ENCODE measurements at places on chromosomes 6 and 20.

- DNase-seq: no peak
These were observed 37.2 kb downstream of the EDN1 start for GRCh38 chr6:12327391-12327790.

- DNase-seq: no peak
These were observed 42.9 kb downstream of the BCAS4 start for GRCh38 chr20:50837532-50838321.

- DNase-seq: no peak
These were observed 274.5 kb downstream of the ALDH8A1 start for GRCh38 chr6:134675110-134676054.

DNA sequence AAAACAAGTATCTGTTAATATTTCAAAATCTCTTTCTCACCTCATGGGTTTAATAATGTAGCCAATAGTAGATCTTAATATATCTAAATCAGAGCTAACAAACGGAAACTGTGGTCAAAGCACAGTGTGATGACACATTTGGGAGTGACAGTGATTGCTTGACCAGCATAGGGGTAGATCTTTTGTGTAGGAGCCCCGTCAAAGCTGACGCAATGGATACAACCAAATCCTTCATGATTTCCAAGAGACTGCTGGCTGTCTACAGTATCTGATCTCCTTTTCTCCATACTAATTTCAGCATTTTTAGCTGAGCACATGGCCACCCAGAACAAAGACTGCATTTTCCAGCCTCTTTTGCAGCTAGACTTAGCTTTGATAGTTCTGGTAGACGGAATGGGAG, 299.3 kb upstream of the ECI2 start:
- no peak for DNase-seq

DNA sequence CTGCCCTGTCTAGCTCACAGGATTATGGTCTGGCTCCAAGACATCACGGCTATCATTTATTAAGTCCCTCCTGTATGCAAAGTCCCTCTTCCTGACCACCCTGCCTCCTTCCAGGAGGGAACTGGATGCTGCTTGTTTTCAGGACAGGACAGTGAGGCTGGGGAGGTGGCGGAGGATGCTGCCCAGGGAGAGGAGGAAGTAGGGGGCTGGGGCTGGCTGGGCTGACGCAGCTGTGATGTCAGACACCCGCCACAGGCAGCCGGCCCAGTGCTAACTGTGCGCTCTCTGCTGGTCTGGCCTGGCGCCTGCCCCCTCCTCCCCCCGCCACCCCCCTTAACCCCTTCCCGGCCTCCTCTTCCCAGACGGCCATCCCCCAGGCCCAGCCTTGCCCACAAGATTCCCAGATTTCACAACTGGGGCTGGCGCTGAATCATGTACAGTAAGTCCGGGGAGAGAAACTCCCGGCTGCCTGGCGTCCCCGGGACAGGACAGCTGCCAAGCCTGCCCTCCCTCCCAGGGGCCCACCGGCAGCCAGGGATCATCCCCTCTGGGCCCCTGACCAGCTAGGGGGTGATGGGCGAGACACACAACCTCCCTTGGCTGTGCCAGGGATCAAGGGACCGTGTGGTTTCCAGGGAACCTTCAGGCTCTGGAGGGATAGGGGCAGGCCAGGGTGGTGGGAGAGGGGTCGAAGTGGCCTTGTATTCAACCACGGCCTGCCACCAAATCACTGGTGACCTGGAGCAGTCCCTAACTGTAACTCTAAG, 118.1 kb downstream of the CEBPB start:
- no peak for DNase-seq

GRCh38 chr20:20808016-20808415, 95.6 kb upstream of the RALGAPA2 start:
- no peak for DNase-seq

DNA sequence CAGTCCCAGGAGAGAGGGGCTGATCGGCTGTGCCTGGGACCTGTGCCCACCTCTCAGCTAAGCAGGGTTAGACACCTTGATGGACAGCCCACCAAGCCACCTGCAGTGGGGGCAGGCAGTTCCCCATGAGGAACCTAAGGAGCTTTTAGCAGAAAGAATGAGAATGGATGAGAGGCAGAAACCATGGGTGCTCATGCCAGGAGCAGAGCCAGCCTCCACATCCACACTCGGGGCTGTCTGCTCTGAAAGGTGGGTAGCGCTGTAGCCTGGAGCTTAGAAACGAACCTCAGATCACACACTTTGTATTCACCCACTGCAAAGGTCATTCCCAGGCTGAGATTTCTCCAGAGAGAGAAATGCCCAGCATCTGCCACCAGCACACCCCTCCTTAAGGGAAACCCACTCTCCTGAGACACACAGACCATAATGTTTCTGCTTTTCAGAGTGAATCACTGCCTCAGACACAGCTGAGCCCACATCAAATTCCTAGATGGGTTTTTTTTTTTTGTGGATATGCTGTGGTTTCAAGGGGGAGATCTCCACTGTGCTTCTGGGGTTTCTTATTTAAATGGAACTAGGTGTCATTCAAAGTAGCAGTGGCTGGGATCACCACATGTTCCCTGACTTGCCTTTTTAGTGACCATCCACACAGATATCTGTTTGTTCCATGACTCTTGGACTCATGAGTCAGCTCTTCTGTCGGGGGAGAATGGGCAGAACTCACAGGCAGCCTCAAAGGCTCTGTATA, 218.9 kb downstream of the EYA2 start:
- no peak for DNase-seq

- DNase-seq: no peak
These were observed 23.7 kb downstream of the SERPINB1 start for GRCh38 chr6:2817903-2818443.

DNA sequence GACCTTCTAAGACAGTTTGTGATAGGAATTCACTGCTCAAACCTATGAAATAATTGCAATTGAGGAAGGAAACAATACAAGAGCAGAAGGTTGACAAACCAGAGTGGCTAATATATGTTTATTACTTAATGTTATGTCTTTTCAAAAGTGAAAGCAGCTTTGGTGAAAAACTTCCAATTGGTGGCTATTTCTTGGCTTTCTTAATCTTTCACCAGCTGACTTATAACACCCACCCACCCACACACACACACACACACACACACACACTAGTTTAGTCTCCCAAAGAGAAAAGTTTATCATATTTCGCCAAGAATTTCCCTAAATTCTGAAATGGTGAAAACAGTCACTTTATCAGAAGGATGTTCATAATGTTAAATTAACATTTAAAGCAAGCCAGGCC, 583.5 kb downstream of the EYS start:
- no peak for DNase-seq

DNA sequence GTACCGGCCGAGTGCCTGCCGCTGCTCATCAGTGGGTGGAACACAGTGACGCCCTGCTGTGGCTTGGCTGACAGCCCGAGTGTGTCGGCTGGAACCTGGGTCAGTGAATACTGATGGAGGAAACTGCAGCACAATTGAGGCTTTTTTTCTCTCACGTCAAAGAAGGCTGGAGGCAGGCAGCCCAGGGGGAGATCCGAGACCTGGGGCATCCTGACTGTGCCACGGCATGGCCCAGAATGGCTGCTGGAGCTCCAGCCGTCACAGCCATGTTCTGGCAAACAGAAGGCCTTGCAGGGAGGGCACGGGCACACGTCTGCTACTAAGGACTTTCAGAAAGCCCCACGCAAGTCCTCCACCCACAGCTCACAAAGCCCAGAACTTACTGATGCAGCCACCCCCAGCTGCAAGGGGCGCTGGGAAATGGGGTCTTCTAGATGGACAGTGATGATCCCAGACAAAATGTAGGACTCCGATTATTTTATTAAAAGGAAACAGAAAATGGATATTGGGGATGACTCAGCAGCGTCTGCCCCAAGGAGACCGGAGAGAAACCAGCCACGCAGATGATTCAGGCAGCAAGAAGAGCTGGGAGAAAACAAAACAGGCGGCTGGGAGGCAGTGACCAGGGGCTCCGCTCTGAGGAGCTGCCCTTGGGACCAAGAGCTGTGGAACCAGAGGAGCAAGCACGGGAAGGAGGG, 140.0 kb downstream of the TAF4 start:
- no peak for DNase-seq

GRCh38 chr6:36121787-36122494, 8.4 kb upstream of the MAPK13 start:
- no peak for DNase-seq

- no peak for DNase-seq
These were observed 71.3 kb downstream of the MANEA start for GRCh38 chr6:95648636-95649035.

- no peak for DNase-seq
These were observed 1.6 kb downstream of the KIAA0408 start for GRCh38 chr6:127457456-127458064.

- DNase-seq: no peak
These were observed 21.6 kb upstream of the GJA1 start for GRCh38 chr6:121413879-121414278.

- DNase-seq: no peak
These were observed 98.8 kb upstream of the NXT1 start for GRCh38 chr20:23251779-23252178.

- no peak for DNase-seq
These were observed 275.9 kb downstream of the RNF144B start for GRCh38 chr6:18663011-18663410.

DNA sequence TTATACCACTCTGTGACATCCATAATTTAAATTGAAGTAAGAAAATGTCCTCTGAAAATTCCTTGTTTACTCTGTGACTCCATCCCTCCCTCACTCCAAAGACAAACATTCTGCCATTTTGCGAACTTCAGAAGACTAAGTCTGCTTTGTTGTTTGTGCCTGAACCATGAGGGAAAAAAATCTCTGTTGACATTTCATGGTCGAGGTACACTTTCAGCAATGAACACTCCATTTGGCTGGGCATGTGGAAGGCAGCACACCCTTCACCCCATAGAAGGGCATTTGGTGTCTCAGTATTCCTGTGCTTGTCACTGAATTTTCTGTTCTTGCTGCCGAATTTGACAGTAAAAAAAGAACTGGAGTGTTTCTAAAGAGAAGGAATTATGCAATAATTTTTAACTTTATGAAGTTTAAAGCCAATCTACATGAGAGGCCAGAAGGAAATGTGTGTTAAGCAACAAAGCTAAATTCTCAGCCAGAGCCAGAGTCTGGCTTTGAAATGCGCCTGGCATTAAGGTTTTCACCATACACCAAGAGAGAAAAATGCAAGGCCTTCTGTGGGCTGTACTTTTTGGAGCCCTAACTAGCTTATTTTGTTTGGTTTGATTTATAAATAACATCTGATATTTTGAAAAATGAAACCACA, 4.7 kb upstream of the PBOV1 start:
- no peak for DNase-seq

GRCh38 chr6:15355683-15356099, 109.8 kb downstream of the JARID2 start:
- no peak for DNase-seq

- DNase-seq: no peak
These were observed 29.7 kb downstream of the RPP40 start for GRCh38 chr6:4973982-4974745.

DNA sequence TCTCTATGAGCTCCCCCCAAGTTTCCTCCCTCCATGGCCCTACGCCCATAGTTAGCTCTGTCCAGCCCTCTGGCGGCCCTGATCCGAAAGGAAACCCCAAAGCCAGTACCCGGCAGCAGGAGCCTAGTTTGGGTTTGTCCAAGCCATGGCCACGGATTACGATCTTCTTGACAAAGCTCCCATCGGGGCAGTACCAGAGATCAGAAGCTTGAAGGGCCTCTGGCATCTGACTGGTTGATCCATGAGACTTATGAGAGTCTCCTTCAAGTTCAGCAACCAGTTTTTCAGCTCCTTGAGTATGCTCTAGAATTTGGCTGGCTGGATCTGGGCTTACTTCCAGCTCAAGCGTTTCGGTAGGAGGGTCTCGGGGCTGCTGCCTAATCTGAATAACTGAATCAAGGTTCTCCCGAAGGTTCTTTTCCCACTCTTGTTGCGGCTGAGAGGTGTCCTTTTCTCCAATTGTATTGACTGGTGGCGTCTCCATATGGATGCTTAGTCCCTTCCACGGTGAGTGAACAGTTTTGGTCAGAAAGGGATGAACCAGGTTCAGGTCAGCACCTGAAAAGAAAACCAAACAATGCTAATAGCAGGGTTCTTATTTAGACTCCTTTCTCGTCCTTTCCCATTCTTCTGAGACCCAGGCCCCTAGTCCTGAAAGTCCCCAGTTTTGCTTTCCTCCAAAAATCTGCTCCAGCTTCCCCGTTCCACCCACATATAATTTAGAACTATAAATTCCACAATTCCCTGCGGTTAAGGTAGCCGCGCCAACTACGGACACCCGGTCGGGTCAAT, 595 bp downstream of the FKBPL start:
- no peak for DNase-seq

DNA sequence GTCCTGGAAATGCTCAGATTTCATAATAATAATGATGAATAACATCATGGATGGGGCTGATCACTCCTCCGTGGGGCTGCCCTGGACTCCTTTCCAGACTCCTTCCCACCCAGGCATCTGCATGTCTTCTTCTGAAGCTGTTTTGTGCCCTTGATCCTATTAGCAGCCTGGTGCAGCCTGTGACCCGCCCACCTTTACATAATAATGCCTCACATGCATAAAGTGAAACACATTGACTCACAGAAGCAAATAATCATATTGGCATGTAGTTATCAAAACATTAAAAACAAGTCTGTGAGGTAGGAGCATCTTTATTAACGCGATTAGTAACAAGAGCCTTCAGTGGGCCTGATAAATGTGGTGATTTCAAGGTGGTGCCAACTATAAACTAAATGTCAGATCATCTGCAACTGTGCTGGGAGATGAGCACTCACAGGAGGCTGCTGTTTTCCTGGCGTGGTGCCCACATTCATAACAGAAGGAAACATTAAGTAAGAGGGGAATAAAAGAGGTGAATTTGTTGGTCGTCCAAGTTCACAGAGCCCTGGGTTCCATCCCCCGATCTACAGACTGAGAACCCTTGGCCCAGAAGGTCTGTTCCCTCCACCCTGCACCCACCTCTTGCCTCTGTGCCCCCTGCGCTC, 344.7 kb downstream of the CDH4 start:
- no peak for DNase-seq

Measured in stimulated activated CD8-positive, alpha-beta memory T cell treated with anti-CD3 and anti-CD28 coated beads, Interleukin-15, amount 100 ng/mL, for 24 hours (primary cell).